ENCODE measurements at places on chromosomes 4 and X. TPM values are rescaled to one million over a fixed set of nuclear protein-coding genes. Genes with fewer than 3 reads are reported as not detected.

The APELA gene
- 6.4 TPM for total RNA-seq

The NPY5R gene
- total RNA-seq = 1.5 TPM

The ALB gene
- 13.8 TPM for total RNA-seq

The NHSL2 gene
- total RNA-seq = 3.4 TPM

The BCORL1 gene
- 38.0 TPM for total RNA-seq

The SPP1 gene
- total RNA-seq = 3.7 TPM

The TRIM60 gene
- total RNA-seq = not detected

The MAB21L2 gene
- 0.51 TPM for total RNA-seq

The SERTM2 gene
- total RNA-seq = 0.72 TPM

The ZBTB49 gene
- total RNA-seq = 10.0 TPM

The NDP gene
- total RNA-seq = not detected

The FATE1 gene
- total RNA-seq = 0.78 TPM

The DCX gene
- 171 TPM for total RNA-seq

The NKX3-2 gene
- total RNA-seq = 2.1 TPM

The MAP7D2 gene
- total RNA-seq = 1.4 TPM

The CNKSR2 gene
- total RNA-seq = 28.0 TPM

The ZCCHC18 gene
- total RNA-seq = 5.1 TPM

The ATP8A1 gene
- total RNA-seq = 13.7 TPM

The MYOZ2 gene
- 0.16 TPM for total RNA-seq

The NXT2 gene
- total RNA-seq = 23.5 TPM

The FHDC1 gene
- 11.6 TPM for total RNA-seq

The UBQLN2 gene
- total RNA-seq = 40.2 TPM

Data from progenitor cell of endocrine pancreas (in vitro differentiated cells).